ENCODE measurements at places on chromosomes 7 and 10.

DNA sequence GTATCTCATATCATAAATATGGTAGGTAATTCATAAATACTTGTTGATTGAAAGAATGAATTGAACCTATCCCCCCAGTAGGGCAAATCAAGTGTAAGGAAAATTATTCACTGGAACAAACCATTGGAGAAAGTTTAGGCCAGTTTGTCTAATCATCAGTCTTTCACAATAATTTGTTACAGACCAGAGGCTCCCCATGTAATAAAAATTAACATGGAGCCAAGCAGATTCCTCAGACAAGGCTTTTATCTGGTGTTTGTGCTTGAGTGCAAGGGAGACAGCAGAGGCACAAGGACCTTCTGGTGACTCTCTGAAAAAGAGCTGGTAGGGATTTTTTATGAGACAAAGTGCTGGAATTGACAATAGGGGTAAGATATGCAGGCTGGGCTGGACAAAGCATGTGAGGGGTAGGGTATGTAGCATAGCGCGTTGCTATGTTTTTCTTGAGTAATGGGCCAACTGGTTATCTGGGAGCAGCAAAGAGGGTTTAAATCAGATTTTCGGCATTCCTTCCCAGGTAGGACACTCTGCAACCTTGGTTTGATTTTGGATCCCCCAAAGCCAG is 7.8 kb upstream of the PANK1 start:
- no peak for DNase-seq

- no peak for DNase-seq
Measured at GRCh38 chr7:38410056-38410455, 136.6 kb upstream of the TARP start.

- DNase-seq = no peak
Measured at GRCh38 chr7:66693331-66693730, 47.2 kb upstream of the RABGEF1 start.

- no peak for DNase-seq
Measured at GRCh38 chr7:158358926-158359645, 228.5 kb downstream of the PTPRN2 start.

DNA sequence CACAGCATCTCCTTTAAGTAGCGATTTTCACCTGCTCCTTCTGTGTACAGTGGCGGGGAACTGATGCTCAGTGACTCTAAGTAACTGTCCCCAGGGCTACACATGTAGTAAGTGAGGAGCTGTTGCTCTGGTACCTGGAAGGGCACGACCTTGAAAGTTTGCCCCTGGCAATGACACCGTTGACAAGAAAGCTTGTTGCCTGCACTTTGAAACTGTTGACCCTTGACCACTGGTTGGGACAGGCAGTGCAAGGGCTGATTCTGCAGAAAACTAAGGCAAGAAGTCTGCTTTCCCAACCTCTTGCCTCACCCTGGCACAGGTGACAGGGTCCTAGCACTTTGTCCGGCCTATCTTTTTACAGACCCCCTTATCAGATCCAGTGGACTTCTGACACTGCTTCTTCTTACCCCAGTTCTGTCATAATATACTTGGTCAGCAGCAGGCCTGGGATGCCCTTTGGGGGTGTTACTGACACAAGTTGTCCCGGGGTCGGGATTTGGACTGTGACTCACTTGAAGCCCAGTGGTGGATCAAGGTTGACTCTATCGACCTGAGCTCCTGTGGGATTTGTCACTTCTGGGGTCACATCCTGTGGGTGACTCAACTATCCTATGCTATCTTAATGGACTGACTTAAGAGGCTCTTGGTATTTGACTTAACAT is 5.8 kb downstream of the ACSL5 start:
- DNase-seq = no peak

GRCh38 chr7:154684666-154685563 is 318.0 kb downstream of the PAXIP1 start:
- DNase-seq = no peak

- DNase-seq = no peak
Measured at GRCh38 chr7:67854221-67855178, 857.9 kb downstream of the TYW1 start.

DNA sequence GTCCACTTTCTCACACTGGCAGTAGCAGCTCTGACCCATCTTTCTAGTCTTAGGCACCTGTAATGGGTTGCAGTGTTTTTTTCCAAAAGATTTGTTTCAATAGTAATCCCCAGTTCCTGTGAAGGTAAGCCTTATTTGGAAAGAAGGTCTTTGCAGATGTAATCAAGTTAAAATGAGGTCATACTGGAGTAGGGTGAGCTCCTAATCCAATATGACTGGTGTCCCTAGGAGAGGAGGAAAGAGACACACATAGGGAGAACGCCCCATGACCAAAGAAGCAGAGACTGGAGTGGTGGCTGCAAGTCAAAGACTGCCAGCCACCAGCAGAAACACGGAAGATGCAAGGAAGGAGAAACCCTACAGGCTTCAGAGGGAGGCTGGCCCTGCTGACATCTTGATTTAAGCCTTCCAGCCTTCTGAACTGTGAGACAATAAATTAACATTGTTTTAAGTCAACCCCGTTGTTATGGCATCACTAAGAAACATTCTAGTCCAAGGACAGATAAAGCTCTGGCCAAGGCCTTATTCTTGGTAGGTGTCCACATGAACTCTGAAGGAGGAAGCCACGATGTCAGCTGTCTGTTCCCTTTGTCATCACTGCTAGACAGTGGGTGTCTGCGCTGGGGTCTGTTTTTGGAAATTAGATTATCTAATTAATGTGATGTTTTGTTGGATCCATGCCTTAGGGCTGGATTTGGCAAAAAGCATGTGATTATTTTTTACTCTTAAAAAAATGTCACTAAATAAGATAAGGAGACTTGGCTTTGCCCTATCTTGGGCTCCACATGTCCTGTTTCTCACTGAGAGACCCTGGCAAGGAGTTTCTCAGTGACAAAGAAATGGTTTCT is 214.9 kb downstream of the KCNMA1 start:
- DNase-seq = no peak

GRCh38 chr10:127882801-127883459 is 9.8 kb downstream of the CLRN3 start:
- no peak for DNase-seq

DNA sequence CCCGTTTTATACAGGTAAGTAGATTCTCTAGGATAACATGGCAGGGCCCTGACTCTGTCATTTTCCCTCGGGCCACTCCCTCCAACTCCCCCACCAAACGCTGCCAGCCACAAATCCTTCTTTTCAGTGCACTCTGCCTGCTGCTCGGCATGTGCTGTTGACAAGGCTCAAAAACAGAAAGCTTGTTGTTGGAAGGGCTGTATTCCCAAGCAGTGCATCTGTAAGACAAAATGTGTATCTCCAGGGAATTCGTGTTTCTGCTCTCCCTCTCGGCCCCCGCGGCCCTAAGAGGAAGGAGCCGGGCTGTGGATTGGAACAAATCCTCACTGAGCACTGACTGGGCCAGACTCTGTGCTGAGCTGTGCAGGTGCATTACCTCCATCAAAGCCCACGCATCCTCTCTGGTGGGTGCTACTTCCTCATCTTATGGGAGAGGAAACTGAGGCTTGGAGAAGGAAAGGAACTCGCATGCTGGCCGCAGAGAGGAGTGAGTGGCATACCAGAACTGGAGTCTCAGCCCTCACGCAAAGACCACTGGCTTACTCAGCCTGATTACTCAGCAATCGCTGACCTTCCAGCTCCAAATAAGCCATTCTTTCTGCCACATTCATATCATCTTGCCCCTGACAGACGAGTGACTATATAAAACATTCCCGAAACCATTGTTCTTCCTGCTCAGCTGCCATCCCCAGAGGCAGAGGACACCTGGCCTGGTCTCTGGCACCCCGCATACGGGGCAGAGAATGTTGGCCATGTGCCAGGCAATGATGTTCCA is 33.5 kb upstream of the ENO4 start:
- DNase-seq = no peak

DNA sequence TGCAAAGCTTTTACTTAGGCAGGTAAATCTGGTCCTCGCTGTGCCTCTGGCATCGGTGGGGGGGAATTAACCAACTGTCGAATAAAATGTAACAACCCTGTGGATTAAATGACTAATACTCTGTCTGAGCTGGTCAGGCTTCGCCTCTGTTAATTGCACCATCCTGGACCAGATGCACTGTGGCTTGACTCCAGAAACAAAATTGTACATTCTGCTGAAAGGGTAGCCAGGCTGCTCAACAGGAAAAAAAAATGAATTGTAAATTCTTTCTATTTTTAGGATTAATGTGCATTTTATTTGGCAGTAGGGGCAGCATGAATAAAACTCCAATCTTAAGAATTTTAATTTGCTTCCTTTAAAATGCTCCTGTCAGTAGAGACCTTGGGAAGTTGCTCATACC is 389.4 kb downstream of the SORCS1 start:
- DNase-seq = no peak

- no peak for DNase-seq
Measured at GRCh38 chr7:27952456-27953285, 212.7 kb downstream of the TAX1BP1 start.

GRCh38 chr10:11588873-11589574 is 22.4 kb downstream of the USP6NL start:
- no peak for DNase-seq

GRCh38 chr7:21361413-21362125 is 66.3 kb upstream of the SP4 start:
- DNase-seq = no peak

GRCh38 chr7:138502023-138502767 is 42.1 kb downstream of the TRIM24 start:
- DNase-seq = no peak

GRCh38 chr10:106609470-106610266 is 554.8 kb downstream of the SORCS1 start:
- DNase-seq = no peak

- peak; percentile 37 for DNase-seq
Measured at GRCh38 chr7:92797693-92798092, 38.7 kb downstream of the CDK6 start.

DNA sequence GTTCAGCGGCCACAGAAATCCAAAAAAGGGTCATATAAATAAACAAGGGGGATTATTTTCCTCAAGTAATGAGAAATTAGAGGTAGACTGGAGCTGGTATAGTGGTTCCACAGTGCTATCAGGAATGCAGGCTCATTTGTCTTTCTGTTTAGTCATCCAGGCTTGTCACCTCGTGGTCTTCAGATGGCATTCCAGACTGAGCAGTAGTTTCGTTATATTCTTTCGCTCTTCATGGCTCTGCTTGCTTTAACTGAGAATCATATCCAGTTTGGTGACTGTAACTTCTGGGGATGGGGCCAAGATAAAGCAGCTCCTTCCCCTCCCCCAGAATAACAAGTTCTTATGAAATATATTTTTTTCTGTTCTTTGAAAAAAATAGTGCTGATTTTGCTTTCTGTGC is 9.5 kb downstream of the ANKIB1 start:
- no peak for DNase-seq

DNA sequence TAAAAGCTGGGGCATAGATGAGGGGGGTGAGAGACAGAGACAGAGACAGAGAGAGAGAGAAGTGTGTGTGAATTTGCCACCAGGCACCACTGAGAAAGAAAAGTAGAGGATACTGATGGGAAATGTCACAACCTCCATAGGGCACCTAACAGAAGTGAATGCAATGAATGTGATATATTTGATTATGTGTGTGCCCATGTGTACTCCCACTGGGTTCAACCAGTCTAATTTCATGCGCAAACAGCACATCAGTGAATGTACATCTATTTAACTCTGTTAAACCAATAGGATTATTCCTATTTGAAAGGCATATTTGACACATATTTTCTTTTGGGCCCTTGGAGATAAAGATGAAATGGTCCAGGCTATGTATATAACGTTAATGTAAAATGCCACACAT is 241.3 kb downstream of the KCNMA1 start:
- no peak for DNase-seq
